ENCODE measurements at places on chromosomes 4 and X.

DNA sequence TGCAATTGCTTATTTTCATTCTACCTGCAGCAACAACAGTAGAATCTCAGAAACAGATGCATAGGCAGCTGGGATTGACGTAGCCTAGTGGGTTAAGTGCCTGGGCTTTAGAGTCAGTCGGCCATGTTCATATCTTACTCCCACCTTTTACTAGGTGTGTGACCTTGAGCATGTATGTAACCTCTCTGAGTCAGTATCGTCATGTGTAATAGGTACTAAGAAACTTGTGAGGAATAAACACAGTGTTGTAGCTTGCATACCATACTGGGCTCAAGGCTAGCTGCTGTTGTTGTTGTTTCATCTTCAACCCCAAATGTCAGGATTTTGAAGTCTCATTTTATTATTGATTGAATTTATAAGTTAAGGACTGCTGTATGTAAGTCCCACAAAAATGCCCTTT lies 14.2 kb downstream of the RAB9A start:
- DNase-seq: no peak

DNA sequence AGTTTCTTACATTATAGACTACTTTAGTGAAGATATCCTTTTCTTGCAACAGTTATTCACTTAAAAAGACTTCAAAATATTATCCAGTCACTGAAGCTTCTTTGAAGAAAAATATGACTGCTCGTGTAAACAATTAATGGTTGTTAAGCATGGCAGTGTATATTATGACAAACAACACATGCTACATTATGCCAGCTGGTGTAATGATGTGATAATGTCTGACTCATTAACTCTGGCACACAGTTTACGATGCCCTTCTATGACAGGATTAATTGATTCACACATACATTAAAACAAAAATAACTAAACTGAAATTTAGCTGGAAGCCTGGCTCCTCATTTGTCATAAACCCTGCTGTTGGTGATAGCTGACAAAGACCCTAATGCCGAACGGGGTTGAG lies 22.4 kb downstream of the GK2 start:
- DNase-seq: no peak

DNA sequence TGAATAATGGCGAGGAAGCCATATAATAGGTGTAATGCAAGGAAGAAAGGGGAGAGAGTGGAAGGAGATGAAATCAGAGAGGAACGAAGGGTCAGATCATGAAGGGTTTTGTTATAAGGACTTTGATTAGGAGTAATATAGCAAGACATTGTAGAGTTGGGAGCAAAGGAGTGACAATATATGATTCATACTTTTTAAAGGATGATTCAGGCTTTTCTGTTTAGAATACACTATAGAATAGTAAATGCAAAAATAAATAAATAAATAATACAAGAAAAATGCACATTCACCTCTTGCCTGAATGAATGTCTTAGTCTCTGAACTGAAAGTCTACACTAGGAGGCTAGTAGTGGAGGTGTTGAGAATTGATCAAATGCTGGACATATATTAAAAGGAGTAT lies 1524.4 kb upstream of the AGA start:
- no peak for DNase-seq

- peak; percentile 69 for DNase-seq
Observed at GRCh38 chr4:24980064-24980690, 50.6 kb downstream of the LGI2 start.

GRCh38 chrX:50002067-50002714 lies 79.8 kb downstream of the CLCN5 start:
- DNase-seq: no peak

- no peak for DNase-seq
Observed at GRCh38 chrX:9522378-9523155, 57.7 kb downstream of the TBL1X start.

GRCh38 chr4:75135068-75135825 lies 202.3 kb downstream of the PARM1 start:
- DNase-seq: no peak

DNA sequence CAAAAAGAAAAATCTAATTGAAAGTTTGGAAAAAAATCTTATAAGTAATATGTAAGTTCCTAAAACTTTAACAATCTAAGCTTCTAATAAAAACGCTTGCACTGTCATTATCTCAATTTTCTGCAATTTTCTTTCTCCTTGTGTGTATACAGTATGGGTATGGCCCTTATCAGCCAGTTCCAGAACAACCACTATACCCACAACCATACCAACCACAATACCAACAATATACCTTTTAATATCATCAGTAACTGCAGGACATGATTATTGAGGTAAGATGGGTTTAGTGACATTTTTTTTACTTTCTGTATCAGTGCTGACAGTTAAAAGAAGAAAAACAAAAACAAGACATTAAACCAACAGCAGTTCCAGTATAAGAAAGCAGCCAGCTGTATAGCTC lies 4.9 kb downstream of the STATH start:
- DNase-seq: no peak

DNA sequence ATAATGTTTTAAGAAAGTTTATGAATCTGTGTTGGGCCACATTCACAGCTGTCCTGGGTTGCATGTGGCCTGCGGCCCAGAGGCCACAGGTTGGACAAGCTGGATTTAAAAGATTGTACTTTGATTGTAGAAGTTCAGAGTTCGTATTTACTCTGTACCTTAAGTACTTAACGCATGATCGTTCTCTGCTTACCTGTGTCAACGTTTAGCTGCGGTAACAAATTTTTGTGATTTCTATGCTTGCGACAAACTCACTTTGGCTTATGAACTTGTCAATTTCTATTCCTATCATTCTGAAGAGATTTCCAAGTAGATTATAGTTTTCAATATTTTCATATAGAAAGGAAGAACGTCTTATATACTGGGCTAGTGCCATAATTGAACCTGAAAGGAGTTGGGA lies 285.6 kb downstream of the TENM3 start:
- no peak for DNase-seq

DNA sequence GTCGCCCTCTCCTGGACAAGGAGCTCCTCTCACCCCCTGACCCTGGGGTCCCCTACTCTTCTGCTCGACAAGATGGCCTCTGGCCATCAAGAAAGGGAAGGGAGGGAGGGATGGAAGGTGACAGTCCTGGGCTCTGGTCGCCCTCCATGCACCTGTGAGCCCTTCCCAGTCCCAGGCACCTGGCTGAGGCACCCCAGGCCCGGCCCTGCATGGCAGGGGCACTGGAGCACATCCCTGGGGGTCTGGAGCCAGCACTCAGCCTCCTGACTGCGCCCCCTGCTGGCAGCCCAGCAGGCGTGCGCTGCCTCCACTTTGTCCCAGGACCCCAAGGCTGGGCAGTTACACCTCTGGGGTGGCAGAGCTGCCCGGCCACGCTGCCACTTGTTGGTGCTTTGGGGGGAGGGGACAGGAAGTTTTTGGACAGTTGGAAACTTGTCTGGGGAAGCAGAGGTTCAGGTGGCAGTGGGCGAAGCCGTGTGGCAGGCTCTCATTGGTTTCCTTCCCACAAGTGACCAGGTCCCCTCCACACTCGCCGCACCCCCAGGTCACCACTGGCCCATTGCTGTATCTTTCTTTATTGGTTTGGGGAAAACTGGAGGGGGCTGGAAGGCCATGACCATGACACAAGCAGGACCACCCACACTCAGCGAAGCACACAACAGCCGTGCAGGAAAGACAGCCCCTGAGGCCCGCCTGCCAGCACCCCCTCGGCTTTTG lies 4.3 kb downstream of the PNCK start:
- DNase-seq: no peak

DNA sequence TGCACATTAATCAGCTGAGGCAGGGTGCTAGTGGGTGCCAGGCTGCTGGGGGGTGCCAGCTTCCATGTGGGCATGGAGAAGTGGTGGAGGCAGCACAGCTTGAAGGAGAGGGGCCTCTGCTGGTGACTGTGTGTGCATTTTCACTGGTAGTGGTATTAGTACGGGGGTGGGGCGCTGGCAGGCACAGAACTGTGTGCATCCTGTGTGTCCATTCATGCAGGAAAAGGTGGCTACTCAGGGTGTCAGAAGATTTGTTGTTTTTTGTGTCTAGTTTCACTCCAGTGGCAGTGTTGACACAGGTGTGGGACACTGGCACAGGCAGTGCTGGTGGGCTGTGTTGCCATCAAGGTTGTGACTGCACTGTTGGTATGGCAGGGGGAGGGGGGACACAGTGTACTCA lies 1303.6 kb downstream of the FAM133A start:
- DNase-seq: no peak

DNA sequence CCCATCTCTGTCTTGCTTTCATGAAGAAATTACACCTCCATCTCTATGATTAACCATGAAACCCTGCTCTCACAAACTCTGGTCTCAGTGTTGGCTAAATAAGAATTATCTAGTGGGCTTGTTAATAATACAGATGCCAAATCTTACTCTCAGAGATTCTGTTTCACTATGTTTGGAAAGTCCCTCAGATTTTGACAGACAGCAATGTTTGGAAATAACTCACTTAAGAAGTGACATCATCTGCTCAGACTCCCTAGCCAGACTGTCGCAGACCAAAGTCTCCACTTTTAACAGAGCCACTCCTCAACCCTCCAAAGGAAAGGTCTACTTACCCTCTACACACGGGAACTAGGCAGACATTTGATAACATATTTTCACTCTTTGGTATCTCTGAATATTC lies 328.5 kb upstream of the FGF16 start:
- no peak for DNase-seq

DNA sequence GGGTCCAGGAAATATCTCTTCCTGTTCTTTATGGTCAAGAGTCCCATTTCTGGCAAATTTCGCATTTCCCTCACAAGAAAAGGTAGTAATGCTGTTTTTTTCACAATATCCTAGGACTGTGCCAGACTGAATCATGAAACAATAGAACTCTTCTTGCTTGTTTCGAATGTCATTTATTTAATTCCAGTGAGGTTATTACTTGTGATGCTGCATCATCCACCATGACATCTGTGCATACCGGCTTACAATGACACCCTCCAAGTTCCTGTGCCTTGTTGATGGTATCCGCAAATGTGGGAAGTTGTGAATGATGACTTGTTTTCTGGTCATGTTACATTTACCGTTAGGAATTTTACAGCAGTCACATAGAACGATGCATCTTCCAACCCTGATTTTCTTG lies 42.9 kb upstream of the SPRY1 start:
- DNase-seq: no peak

- DNase-seq: no peak
Observed at GRCh38 chr4:142009751-142010150, 373.4 kb downstream of the IL15 start.

DNA sequence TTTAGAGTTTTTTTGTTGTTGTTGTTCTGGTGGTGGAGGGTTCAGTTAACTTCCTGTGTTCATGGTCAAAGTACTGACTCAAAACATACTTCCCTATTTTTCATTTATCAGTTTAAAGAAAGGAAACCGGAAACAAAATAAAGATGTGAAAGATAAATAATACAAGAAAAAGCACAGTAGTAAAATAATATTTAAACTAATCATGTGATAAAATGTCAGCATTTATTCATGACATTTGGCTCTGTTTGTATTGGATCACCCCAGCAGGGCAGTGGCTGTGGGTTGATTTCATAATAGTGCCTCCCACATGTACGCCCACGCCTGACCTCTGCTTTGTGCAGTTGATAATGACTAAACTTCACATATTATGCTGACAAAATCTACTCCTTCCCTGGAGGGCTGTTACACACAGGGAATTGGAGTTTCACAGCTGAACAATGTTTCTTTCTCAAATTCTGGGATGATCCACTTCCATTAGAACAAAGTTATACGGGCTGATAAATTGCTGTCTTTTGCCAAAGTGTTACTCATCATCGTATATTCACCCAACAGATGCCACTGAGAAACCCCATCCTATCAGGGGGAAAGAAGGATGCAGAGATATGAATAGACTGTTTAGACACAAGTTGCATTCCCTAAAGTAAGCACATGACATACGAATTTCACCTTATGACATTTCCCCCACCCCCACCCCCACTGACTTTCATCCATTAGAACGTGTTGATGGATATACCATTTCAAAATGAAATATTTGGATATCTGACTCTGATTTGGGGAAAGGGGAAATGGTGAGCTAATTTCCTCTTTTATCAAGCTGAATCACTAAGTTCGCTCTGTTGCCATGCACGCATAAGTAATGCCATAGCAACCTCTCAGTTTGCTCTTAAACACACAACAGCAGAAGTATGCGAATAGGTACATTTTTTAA lies 48.3 kb downstream of the AMELX start:
- DNase-seq: peak; percentile 72

GRCh38 chr4:84862064-84862463 lies 104.4 kb downstream of the WDFY3 start:
- no peak for DNase-seq

- peak; percentile 9 for DNase-seq
Observed at GRCh38 chrX:106177982-106178321, 9.8 kb downstream of the PWWP3B start.

- no peak for DNase-seq
Observed at GRCh38 chr4:7530082-7530481, 95.4 kb upstream of the PSAPL1 start.

GRCh38 chrX:100296183-100296753 lies 113.8 kb downstream of the PCDH19 start:
- DNase-seq: no peak

- DNase-seq: no peak
Observed at GRCh38 chrX:132090403-132091159, 37.2 kb downstream of the FRMD7 start.

- peak; percentile 59 for DNase-seq
Observed at GRCh38 chrX:16462912-16463311, 187.0 kb upstream of the S100G start.

GRCh38 chrX:108020631-108021030 lies 24.2 kb upstream of the VSIG1 start:
- DNase-seq: peak; percentile 13

DNA sequence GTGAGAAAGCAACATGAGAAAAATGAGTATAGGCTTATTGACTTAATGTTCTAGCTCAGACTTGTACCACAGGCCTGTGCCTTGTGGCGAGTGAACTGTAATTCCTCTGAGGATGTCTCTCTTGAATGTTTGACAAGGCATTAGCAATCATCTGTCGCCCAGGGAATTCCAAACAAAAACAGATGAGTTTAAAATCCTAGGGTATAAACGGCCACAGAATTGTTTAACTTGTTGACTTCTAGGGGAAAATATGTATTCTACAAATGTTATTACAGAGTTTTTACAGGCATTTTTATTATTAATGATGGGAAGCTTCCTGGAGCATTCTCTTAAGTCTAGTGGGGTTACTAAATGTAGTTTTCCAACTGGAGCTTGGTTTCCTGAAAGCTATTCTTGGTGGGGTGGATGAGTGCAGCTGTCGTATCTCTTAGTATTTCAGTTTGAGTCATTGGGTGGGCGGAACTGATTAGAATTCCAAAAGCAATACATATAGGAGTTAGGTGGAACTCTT lies 40.6 kb downstream of the ARHGAP10 start:
- peak; percentile 82 for DNase-seq

- DNase-seq: no peak
Observed at GRCh38 chrX:30898886-30899285, 9.8 kb upstream of the TAB3 start.

DNA sequence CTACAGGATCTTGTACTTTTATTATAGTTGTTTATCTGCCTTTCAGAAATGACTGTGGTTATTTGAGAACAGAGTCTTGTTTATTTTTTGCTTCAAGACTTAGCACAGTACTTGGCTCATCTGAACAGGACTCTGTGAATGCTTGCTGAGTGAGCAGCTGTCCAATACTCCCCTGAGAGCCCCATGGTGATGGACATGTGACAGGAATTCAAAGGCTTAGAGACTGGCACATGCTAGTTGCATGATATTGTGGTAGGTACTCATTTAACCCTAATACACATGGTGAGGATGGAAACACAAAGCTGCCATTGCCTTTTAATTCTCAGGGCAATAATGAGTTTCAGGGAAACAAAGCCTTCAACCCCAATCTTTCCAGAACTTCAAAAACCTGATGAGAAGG lies 97.3 kb downstream of the GEMIN8 start:
- no peak for DNase-seq

GRCh38 chr4:42917296-42917695 lies 24.8 kb downstream of the GRXCR1 start:
- DNase-seq: no peak
